Activated T-helper 1 cell treated with anti-CD3 and anti-CD28 coated beads, Interleukin-2, amount 50 U/mL, for 16 hours (primary cell): ENCODE measurements at places on chromosomes 12 and 14.

DNA sequence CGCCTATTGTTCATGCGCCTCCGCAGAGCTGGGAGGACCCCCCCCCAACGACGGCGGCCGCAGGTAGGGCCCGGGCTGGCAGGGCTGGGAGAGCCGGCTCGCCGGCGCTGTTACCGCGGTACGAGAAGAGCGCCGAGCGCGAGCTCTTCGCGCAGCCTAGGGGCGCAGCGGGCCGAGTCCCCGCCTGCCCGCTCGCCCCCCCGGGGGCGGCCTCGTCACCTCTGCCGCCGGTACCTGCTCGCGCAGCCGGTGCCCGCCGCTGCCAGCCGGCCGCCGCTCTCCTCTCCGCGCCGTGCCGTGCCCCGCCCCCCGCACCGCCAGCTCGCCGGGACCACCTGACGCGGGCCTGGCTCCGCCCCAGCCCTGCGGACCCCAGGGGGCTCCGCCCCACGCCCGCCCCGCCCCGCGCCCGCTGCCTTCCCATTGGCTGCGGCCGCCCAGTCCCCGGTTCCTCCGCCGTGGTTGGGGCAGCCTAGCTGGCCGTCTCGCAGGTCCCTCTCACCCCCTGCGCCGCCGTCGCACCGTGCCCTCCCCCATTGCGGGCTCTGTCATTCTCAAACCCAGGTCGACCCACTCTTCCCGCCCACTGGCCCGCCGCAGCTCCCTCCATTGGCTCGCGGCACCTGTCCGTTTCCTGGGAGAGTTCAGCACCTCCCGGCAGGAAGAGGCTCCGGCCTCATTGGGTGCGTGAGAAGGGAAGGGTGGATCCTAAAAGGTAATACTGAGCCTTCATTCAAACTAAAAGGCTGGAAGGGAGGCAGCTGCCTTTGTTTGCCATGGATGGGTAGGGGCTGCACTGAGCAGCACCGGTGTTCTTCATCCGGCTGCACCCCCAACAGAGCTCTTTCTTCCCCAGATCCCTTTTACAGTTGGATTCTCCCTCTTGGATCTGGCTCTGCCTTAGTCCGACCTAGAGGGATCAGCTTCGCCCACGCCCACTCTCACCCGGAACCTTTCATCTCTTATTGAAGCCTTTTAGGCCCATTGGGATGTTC lies at the start of gene MAP3K9:
TSS of gene MAP3K9 (minus strand) at position 289 of the 995 bp plus-strand sequence. CDS start 342 bp downstream, outside the sequence.
- peak; percentile 71 for DNase-seq

GRCh38 chr12:63978519-63978918 lies 134.0 kb downstream of the SRGAP1 start:
- DNase-seq: no peak

GRCh38 chr14:94385553-94386057 lies 2.8 kb downstream of the SERPINA1 start:
- no peak for DNase-seq

- DNase-seq: no peak
Observed at GRCh38 chr12:68370006-68370590, 37.9 kb upstream of the MDM1 start.

GRCh38 chr14:87343652-87344051 lies 649.3 kb downstream of the GALC start:
- no peak for DNase-seq
